ENCODE measurements at places on chromosomes 13 and 19.

DNA sequence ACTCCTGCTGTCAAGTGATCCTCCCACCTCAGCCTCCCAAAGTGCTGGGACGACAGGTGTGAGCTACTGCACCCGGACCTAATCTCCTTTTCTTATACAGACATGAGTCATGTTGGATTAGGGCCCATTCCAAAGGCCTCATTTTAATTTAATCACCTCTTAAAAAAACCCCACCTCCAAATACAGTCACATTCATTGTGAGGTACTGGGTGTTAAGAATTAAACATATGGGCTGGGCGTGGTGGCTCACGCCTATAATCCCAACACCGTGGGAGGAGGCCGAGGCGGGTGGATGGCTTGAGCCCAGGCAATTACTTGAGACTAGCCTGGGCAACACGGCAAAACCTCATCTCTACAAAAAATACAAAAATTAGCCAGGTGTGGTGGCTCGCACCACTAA lies 46.6 kb downstream of the PIN1 start:
- H3K4me1 ChIP-seq = no peaks in the 10 kb centered on the region
- H3K27me3 ChIP-seq = peaks cover 16% of the 10 kb centered on the region
- no peak for DNase-seq
- H3K36me3 ChIP-seq = no peaks in the 10 kb centered on the region

DNA sequence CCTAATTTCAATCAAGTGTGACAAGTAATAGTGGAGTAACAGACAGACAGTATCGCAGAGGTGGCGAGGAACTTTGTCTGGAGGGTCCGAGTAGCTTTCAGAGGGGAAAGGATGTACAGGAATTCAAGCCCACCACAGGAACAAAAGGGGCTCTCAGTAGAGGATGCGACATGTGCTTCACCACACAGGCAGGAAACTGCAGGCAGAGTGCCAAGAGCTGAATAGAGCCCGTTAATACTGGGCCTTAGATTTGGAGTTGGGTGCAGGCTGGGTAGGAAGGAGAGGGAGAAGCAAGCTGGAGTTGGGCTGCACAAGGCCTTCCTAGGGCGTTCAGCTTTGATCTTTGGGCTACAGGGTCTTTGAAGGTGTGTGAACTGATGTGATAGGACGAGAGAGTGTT lies 1.2 kb downstream of the CCDC70 start:
- no peak overlapping the region for H3K4me3 ChIP-seq
- H3K36me3 ChIP-seq = no peaks in the 10 kb centered on the region
- H3K27ac ChIP-seq = no peak overlapping the region
- no peak for DNase-seq
- H3K4me1 ChIP-seq = no peaks in the 10 kb centered on the region

DNA sequence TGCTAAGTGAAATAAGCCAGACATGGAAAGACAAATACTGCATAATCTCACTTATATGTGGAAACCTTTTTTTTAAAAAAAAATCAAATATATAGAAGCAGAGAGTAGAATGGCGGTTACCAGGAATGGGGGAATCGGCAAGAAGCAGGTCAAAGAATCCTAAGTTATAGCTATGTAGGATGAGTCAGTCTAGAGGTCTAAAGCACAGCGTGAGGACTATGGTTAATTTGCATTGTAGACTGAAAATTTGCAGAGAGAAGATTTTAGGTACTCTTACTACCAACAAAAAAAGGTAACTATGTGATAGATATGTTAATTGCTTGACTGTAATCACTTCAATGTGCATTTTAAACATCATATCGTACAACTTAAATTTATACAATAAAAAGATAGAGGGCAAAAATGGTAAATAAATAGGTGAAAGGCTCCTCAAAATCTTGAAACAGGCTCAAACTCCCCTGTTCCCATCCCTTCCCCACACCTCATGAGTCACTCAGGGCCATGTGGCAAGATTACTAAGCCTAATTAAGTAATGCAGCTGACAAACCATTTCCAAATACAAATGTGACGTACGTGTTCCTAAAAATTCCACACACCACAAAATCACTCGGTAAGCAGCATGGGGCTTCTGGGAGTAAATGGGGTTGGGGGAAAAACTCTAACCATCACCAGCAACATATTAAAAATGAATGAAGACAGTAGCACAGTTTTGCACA lies 159.0 kb downstream of the USP12 start:
- H3K4me1 ChIP-seq = peaks cover under 1% of the 10 kb centered on the region
- no peak for DNase-seq
- no peaks in the 10 kb centered on the region for H3K36me3 ChIP-seq
- no peak overlapping the region for H3K4me3 ChIP-seq

GRCh38 chr19:10872546-10873107 lies 1.3 kb downstream of the CARM1 start:
- DNase-seq = no peak
- H3K36me3 ChIP-seq = no peaks in the 10 kb centered on the region
- no peaks in the 10 kb centered on the region for H3K27me3 ChIP-seq

Measured in naive B cell (primary cell).